Subcutaneous preadipocyte (primary cell): ENCODE measurements at places on chromosomes 1 and 21. TPM values are rescaled to one million over a fixed set of nuclear protein-coding genes. Genes with fewer than 3 reads are reported as not detected.

Gene FAM167B
- total RNA-seq = 0.39 and 1.1 TPM in 2 replicates

Gene GJB3
- under 0.01 TPM in 1 of 2 replicates, not detected in the other for total RNA-seq

Gene RFX5
- total RNA-seq = 30.1 and 32.5 TPM in 2 replicates

Gene CYP4Z1
- not detected in 2 replicates for total RNA-seq

Gene PRMT6
- 16.5 and 28.2 TPM in 2 replicates for total RNA-seq

Gene PALMD
- total RNA-seq = 0.20 and 0.37 TPM in 2 replicates

Gene KRTAP20-2
- not detected in 2 replicates for total RNA-seq

Gene DNM3
- 1.8 and 5.7 TPM in 2 replicates for total RNA-seq

Gene COL9A2
- 0.59 and 0.73 TPM in 2 replicates for total RNA-seq

Gene RGL1
- 25.4 and 43.0 TPM in 2 replicates for total RNA-seq

Gene CCDC30
- total RNA-seq = 1.4 and 1.5 TPM in 2 replicates

Gene CAPN2
- total RNA-seq = 376 and 586 TPM in 2 replicates

Gene LRRC8C
- 6.2 and 17.4 TPM in 2 replicates for total RNA-seq

Gene VAMP4
- total RNA-seq = 6.6 and 7.6 TPM in 2 replicates

Gene TTC39A
- 0.78 and 1.1 TPM in 2 replicates for total RNA-seq

Gene REN
- 0.37 TPM in 1 of 2 replicates, not detected in the other for total RNA-seq

Gene NID1
- total RNA-seq = 160 and 184 TPM in 2 replicates

Gene DYNLT5
- total RNA-seq = 0.73 and 0.78 TPM in 2 replicates
